Diencephalon (tissue), 1 donor: ENCODE measurements at places on chromosomes 6 and 20. TPM values are rescaled to one million over a fixed set of nuclear protein-coding genes. Genes with fewer than 3 reads are reported as not detected.

The NSFL1C gene
- total RNA-seq: 40.8 TPM

The CTCFL gene
- 0.23 TPM for total RNA-seq

The PHACTR3 gene
- 43.8 TPM for total RNA-seq

The TGIF2 gene
- total RNA-seq: 9.7 TPM

The SIRPD gene
- total RNA-seq: not detected

The LY6G6D gene
- total RNA-seq: not detected

The BTN1A1 gene
- not detected for total RNA-seq

The PRKN gene
- total RNA-seq: 10.8 TPM

The SNX9 gene
- 15.5 TPM for total RNA-seq
